Stimulated activated CD4-positive, alpha-beta T cell treated with anti-CD3 and anti-CD28 coated beads, Interleukin-12 subunit alpha, Interleukin-12 subunit beta, amount 100 ng/mL, for 48 hours (primary cell): ENCODE measurements at places on chromosomes 5 and 9.

- DNase-seq, result no peak
These were observed 80.3 kb downstream of the EPB41L4A start for GRCh38 chr5:112338681-112339337.

DNA sequence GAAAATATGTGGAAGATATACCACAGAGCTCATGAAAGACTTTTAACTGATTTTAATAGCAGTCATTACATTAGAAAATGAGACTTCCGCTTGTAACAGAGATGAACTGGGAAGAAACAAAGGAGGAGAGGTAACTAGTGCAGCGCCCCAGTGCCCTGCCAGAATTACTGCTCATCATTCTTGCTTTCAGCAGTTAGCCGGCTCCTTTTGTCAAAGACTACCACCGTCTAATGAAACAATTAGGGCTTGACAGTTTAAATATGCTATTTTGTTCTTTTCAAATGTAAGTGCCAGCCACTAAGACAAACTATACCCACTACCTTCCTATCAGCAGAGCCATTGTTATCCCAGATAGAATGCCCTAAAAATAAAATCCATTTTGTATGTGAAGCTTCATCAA is 328.4 kb downstream of the EFNA5 start:
- no peak for DNase-seq

DNA sequence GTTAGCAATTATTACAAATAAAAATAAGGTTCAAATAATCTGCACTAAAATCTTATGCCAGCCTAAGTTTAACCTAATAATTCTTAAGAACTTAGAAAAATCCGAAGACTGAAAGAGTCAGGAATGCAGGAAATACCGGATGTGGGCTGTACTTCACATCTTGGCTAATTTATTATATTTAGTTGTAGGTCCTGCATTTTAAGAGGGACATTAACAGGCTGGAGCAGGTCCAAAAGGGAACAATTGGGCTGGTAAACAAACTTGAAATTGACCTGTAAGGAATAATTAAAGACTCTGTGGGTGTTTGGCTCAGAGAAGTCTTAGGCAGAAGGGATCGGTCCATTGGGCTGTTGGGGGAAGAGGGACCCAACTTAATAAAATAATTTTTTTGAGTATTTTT is 18.4 kb downstream of the GLRA1 start:
- no peak for DNase-seq

GRCh38 chr5:98497418-98497817 is 276.0 kb upstream of the RGMB start:
- DNase-seq, result no peak

DNA sequence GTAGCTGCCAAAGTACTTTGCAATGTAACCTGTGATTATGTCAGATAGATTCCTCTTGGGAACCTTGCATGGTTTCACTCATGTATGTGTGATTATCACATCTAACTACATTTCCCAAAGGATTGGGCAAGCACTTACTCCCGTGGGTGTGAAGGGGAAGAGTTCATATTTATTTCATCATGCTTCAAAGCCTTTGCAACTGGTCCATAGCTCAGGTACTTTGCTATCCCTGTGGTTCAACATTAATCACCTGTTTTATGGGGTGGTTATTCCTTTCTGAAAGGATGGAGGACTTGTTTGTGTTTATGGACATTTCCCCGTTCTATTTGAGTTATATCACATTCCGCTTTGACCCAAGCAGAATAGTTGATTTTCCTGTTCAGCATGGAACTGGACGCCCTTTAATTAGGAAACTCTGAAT is 13.6 kb upstream of the ERMP1 start:
- no peak for DNase-seq

DNA sequence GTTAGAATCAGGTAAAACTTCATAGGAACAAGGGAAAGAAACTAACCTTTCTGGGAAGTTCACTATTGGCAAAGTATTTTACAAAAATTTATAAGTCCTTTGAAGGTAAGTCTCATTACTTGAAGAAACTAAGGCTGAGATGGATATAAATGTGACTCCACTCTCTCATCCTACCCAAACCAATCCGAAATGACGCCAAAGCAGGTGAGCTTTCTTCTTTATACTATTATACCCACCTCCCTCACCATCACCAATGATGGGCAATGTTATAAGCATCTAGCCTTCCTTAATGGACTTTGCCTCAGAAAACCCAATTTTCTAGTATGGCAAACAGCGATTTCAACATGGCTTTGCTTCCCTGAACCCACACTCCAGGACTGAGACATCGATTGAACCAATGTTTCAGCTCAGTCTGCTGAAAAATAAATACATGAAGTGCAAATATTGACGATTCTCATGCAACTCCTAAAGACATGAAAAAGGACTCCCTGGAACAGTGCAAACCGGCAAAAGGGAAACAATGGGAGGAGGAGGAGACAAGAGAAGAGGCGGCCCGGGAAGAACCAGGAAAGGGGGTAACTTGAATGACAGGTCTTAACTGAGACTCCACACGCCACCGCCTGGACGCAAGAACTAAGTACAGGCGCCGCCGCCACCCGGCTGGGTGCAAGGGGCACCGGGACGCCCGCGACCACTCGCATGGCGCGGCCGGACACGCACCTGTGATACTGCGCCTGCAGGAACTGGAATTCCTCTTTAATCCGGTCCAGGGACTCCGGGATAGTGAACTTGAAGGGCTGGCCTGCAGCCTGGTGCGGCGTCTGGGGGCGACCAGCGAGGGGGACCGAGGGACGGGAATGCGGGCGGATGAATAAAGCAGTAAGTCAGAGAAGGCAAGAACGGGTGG is 2.5 kb downstream of the TLE1 start:
- no peak for DNase-seq

GRCh38 chr9:23081377-23081776 is 634.8 kb downstream of the DMRTA1 start:
- no peak for DNase-seq

DNA sequence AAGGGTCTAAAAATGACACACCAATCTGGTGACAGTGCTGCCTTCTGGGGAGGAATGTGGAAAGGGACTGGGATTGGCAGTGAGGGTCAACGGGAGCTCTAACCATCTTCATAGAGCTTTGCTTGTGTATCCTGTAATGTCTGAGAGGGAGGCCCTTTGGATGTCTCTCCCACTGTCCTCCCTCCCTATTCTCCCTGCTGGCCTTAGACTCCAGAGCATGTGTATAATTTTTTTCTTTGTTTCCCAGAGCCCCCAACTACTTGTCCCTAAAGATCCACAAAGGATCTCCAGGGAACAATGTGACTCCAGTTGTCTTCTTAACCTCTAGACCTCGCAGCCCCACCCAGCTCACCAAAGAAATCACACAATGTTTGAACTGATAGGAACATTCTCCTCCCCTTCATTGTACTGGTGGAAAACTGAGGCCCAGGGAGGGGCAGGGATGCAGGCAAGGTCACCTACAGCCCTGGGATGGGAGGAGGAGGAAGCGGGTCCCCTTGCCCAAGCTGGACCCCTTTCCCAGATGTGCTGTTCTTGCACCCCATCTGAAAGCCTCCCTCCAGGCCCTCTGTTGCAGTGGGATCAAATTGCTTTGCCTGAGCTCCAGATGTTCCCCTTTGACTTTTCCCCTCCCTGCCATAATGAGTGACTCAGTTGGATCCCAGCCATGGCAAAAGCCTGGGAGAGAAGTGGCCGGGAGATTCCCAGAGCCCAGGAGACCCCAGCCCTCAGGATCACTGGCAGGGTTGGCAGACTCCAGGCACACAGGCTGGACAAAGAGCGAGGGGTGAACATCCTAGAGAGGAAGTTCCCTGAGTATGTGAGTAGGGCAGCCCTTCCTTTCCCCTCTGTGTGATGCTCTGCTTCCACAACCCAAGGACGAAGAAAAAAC is 21.8 kb downstream of the SPARC start:
- DNase-seq, result no peak

DNA sequence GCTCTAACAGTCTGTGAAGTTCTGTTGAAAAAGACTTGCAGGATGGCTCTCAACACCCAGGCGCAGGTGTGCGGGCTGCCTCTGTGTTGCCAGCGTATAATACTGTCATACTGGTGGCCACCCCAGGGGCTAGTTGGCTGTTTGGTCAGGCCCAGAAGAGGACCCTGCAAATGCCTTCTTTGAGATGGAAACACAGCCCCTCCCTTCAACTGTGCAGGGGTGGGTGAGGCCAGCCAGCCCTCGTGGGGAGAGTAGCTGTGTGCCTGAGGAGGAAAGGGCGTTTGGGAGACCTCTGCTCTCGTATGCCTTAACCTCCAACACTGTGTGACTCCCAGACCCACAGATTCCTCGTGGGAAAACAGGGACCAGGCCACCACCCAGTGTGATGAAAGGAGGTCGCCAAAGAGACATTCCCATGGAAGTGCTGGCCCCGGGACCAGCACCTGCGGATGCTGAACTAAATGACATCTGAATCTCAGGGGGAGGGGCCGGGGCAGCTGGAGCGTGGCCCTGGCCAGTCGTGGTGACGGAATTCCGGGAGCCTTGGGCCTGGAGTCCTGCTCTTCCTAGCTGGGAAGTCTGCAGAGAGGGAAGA is 11.3 kb upstream of the SCGB3A1 start:
- no peak for DNase-seq

DNA sequence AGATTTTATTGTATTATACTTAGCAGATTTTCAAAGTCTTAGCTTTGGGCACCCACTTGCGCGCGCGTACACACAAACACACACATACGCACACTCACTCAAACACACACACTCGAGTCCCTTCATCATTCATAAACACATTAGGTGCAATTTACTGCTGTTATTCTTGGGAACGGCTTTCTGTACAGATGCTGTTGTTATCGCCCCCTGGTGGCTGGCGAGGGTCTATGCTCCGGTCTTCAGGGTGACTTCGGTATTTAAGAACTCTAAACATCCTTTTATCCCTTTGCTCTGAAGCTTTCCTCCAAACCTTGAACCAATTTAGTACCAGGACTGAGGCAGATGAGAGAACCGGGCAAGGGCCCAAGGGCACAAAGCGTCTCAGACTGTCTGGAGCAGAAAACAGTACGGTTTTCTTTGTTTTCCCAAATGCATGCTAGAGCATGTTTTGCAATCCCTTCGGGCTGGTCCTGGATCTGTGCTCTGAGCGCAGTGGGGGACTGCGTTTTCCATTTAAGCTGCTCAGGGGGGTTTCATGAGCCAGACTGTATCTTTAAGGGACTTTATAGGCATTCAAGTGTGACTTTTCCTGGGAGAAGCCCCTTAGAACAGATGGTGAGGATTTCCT is 1.7 kb upstream of the SLIT3 start:
- peak; percentile 33 for DNase-seq

GRCh38 chr5:99105216-99105615 is 176.4 kb upstream of the CHD1 start:
- DNase-seq, result no peak

GRCh38 chr5:24714746-24715145 is 70.0 kb upstream of the CDH10 start:
- no peak for DNase-seq

- peak; percentile 34 for DNase-seq
These were observed 36.8 kb upstream of the GCNT4 start for GRCh38 chr5:75089137-75089536.

- DNase-seq, result no peak
These were observed 406.6 kb upstream of the MEF2C start for GRCh38 chr5:89289604-89290003.

DNA sequence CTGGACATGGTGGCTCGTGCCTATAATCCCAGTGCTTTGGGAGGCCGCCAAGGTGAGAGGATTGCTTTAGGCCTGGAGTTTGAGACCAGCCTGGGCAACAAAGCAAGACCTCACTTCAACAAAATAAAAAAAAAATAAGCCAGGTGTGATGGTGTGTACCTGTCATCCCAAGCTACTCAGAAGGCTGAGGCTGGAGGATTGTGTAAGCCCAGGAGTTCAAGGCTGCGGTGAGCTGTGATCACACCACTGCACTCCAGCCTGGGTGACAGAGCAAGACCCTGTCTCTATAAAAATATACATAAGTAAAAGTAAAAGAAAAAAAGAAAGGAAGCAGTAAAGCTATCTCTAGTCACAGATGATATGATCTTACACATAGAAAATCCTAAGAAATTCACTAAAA is 59.5 kb upstream of the SYNPO start:
- no peak for DNase-seq

GRCh38 chr9:3887786-3888496 is 362.1 kb upstream of the RFX3 start:
- no peak for DNase-seq

GRCh38 chr9:110797611-110798010 is 129.0 kb downstream of the MUSK start:
- no peak for DNase-seq

DNA sequence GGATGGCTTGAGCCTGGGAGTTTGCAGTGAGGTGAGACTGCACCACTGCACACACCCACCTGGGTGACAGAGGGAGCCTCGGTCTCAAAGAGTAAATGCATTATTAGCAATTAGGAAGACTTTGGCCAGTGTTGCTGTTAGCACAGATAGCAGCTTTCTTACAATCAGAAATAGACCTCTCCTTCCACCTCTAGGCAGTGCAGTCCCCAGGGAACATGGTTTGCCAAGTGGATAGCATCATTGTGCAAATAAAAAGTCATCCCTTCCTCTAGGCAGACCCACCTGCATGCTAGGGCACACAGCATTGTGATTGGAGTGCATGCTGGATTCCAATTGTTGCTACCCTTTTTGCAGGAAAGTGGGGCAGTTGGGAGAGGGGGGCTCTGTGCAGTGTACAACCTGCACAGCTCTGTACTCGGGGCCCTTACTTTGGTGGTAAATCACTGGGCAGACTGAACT is 77.9 kb upstream of the KLF9 start:
- DNase-seq, result no peak

DNA sequence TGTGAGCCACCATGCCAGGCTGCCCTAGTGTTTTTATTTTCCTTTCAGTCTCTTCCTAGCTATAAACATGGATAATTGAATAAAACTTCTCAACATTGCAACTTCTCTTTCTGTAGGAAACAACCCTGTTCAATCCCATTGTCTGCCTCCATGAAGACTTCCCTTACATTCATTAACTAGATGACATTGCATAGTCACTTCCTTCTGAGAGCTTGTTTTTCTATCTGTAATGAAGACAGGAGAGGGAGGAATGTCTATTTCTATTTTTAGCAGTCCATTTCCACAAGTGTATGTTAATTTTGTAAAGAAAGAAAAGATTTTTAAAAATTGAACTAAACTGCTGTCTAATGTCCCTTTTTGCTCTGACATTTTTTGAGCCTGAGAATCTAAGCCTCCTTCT is 55.6 kb upstream of the MELK start:
- no peak for DNase-seq

GRCh38 chr5:13348568-13348967 is 595.9 kb downstream of the DNAH5 start:
- DNase-seq, result no peak

DNA sequence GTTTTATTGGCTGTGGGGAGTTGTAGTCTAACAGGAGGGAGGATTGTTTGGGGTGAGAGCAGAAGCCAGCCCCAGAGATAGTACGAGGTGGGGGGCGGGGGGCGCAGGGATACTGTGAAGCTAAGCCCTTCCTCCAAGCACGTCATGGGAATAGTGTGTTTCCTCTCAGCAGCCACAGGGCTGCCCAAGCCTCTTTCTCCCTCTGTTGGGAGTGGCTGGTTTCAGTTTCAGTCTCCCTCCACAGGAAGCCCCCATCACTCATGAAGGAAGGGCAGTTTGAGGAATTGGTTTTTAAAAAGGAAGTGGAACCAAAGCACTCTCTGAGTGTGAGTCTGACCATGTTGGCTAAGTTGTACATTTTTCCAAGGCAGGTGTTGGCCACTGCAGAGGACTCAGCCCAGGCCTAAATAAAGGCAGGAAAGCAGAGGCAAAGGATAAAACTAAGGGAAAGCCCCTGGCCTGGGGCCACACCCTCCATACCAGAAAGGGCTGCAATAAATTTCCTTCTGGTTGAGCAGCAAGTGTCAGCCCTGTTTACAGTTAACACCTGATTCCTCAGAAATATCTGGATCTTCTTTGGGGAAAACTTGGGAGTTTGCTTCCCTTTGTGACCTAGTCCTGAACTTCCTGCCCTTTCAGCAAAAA is 3.2 kb downstream of the RAB24 start:
- no peak for DNase-seq

GRCh38 chr5:158487664-158488063 is 612.1 kb downstream of the EBF1 start:
- DNase-seq, result no peak
